ENCODE measurements at places on chromosomes 5 and 9.

GRCh38 chr5:354581-355378 is 33.3 kb downstream of the AHRR start:
- no peak for DNase-seq

DNA sequence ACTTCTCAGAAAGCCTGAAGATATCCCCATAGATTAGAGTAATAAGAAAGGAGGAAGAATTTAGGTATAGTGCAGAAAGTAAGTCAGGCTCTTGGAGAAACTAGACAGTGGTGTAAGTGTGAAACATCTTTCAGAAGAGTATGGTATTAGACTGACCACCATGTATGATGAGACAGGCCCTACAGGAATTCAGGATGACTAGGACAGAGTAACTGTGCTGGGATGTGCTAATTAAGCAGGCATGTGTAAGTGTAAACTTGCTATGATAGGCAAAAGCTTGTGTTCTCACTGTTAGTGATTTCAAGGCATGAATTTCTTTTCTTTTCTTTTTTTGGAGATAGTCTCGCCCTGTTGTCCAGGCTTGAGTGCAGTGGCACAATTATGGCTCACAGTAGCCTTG is 70.8 kb downstream of the RAB24 start:
- DNase-seq = no peak

GRCh38 chr5:137506296-137506695 is 7.2 kb upstream of the SPOCK1 start:
- no peak for DNase-seq

- no peak for DNase-seq
Observed at GRCh38 chr5:141465351-141465750, 10.4 kb upstream of the PCDHGC3 start.

DNA sequence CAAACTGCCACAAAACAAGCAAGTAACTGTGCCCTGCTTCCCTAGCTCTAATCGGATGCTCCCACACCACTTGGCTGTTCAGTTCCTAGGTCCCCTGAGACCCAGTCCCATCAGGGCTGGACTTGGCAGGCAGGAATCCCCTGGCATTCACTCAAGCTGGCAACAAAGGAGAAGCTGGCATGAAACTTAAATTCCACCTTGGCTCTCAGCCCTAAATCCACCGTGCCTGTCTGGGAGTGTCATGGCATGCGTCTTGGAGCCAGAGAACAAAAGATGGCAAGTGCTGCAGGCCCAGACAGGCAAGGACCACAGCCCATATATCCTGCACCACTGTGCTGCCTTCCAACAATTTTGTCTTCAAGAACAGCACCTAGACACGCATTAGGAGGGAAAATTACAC is 38.2 kb downstream of the ETF1 start:
- no peak for DNase-seq

- no peak for DNase-seq
Observed at GRCh38 chr5:66982470-66982869, 214.1 kb downstream of the CD180 start.

- no peak for DNase-seq
Observed at GRCh38 chr9:114777821-114778609, 27.8 kb downstream of the TNFSF15 start.

DNA sequence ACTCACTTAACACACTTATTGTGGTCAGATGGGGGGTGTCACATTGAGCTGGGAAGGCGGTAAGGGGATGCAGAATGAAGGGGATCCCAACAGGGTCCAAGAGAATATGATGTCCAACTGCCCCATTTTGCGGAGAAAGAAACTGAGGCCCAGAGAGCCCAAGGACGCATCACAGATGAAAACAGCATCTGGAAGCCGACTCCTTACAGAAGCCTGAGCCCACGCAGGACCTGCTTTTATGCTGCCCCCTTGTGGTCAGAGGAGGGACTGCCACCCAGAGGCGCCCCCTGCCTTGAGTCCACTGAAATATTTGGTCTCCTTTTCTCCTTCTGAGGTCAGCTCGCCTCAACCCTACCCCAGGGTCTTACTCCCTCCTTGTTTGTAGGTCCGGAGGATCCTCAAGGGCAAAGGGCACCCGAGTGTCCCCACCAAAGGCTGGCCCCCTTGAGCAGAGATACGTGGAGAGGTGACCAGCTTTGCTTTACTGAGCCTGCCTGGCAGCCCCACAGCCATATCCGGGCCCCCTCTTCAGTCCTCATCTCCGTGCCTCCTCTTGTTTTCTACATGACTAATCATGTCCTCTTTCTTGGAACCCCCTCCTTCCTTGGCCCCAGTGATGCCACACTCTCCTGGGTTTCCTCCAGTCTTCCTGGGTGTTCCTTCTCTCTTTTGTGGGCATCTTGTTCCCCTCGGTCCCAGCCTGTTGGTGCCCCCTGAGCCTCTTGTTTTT is 30.0 kb upstream of the TTLL11 start:
- DNase-seq = peak; percentile 46

GRCh38 chr5:159182691-159183090 is 26.7 kb downstream of the RNF145 start:
- DNase-seq = no peak

DNA sequence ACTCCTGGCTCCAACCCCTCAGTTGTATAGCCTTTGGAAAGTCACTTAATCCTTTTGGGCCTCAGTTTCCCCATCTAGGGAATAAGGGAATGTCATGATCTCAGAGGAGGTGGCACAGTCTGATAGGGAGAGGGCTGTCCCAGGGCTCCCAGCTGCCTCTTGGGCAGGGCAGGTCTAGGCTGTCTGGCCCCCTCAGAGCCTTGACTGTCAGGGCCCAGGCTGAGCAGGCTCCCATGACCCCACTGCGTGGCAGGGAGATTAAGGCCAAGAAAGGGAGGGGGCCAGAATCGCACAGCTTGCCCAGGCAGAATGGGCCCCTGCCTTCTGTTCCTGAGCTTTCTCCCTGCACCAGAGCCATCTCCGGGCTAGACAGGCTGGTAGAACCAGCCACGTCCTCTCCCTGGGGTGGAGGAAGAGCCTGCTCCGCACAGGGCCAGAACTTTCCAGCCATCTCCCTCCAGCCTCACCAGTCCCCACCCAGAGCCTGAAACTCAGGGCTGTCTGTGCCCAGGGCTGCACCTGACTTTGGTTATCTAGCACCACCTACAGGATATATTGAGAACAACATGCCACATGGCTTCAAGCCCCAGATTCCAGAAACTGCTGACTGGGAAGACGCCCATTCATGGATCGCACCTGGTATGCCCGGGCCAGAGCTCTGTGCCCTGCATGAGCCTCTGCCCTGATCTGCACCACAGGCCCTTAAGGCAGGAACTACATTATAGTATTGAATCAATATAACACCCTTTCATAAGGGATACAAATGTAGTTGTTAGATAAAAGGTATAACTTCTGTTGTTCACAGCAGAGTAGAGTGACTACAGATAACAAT is 32.1 kb downstream of the NAIF1 start:
- DNase-seq = no peak

GRCh38 chr9:35748242-35748857 is 678 bp downstream of the GBA2 start:
- no peak for DNase-seq

- DNase-seq = no peak
Observed at GRCh38 chr5:37846786-37847310, 7.0 kb upstream of the GDNF start.

DNA sequence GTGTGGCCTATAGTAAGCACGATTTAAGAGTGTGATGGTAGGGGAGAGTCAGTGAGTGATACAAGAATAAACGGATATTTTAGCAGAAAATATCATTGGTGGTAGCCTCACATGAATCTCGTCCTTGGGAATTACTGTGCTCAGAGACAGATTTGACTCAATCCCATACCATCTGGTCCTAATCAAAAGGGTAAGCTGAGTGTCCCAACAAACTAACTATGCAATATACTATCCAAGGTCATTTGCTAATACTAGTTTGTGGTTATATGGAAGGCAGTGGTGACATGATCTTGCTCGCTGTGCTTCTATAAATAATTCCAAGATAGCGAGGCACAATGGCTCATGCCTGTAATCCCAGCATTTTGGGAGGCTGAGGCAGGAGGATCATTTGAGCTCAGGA is 103.2 kb downstream of the TRPM6 start:
- DNase-seq = no peak

GRCh38 chr5:154683101-154683880 is 71.9 kb upstream of the LARP1 start:
- DNase-seq = no peak

GRCh38 chr9:26516773-26517343 is 375.7 kb downstream of the CAAP1 start:
- no peak for DNase-seq

DNA sequence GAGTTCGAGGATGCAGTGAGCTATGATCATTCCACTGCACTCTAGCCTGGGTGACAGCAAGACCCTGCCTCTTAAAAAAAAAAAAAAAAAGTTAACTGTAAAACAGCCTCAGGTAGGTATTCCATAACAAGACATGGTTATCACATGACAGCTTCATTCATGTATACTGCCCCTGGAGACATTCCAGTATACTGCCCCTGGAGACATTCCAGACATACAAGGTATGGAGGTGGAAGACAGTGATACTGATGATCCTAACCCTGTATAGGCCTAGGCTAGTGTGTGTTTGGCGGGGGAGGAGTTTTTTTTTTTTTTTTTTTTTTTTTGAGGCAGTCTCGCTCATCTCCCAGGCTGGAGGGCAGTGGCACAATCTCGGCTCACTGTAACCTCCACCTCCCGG is 105.5 kb downstream of the RICTOR start:
- DNase-seq = no peak

- no peak for DNase-seq
Observed at GRCh38 chr5:180233729-180234128, 24.7 kb upstream of the RASGEF1C start.

- DNase-seq = no peak
Observed at GRCh38 chr5:34842554-34842953, 3.6 kb downstream of the TTC23L start.

- no peak for DNase-seq
Observed at GRCh38 chr5:95761771-95762651, 30.9 kb downstream of the RHOBTB3 start.

DNA sequence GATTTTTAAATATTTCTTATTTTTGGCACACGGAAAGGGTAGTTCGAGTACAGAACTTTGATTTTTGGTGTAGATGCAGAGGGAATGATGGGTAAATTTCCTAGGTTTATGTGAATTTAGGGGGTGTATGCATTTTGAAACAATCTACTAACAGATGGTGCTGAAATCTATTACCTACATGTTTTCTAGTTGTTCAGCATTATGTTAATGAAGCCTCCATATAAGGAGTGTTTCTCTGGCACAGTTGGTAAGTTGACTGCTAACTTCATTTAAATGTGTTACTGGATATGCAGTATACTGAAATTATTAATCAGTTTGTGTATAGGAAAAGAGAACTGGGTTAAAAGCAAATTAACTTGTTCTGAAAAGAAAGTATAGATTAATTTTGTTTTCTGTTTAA is 17.5 kb downstream of the SUB1 start:
- no peak for DNase-seq

GRCh38 chr5:33244441-33245150 is 196.2 kb upstream of the TARS1 start:
- DNase-seq = no peak

DNA sequence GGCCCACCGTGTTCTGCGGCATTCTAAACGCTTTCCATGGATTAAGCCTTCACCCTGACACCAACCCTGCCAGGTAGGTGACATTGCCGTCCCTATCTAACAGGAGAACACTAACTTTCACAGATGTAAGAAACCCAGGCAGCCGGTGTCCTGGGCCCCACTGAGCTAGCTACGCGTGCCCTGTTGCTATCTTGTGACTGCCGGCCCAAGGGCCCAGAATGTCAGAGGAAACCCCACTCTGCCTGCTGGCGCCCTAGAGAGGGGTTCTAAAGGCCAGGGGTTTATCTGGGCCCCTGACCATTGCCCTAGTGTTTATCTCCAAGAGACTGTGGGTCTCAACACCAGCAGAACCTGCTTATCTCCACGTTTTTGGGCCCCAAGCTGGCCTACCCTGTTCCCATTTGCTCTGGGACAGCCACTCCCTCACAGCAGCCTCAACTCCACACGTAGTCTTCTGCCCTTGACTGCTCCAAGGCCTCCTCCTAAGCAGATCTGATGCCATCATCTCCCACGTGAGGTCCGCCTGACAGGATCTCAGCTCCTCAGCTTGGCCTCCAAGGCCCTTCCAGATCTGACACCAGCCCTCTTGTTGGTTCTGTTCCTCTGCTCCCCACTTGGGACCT is 18.1 kb upstream of the ZBTB34 start:
- DNase-seq = no peak

GRCh38 chr5:133801955-133802751 is 166.3 kb downstream of the C5orf15 start:
- no peak for DNase-seq

- DNase-seq = no peak
Observed at GRCh38 chr5:1997640-1998347, 115.1 kb upstream of the IRX4 start.

GRCh38 chr5:169997798-169998197 is 17.5 kb upstream of the INSYN2B start:
- DNase-seq = no peak

DNA sequence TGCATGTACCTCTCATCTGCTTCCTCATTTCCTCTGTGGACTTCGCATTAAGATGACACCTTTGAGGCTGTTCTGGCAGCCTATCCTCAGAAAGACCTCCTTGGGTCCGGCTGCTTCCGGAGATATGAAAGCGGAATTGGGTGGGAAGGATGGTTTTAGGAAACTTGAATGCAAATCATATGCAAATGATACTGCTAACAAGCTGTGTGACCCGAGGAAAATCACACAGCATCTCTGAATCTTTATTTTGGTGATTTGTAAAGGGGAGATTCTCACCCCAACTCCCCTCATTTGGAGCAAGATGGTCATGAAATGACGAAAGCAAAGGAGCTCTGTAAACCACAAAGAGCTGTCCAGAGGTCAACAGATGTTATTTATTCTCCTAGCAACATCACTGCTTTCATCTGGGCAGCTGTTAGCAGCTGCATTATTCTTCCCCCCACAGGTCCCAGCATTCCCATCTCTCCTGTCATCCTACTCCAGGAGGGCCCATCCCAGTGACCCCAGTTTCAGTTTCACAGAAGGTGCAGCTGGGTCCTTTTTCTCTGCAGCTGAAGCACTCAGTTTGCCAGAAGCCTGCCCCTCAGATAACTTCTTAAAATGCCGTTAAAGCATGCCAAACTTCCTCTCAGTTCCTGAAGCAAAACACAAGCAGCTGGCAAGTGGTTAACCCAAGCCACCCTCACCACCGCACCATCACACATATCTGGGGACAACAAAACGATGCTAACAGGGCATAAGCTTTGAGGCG is 269.5 kb downstream of the SEC61B start:
- DNase-seq = no peak

DNA sequence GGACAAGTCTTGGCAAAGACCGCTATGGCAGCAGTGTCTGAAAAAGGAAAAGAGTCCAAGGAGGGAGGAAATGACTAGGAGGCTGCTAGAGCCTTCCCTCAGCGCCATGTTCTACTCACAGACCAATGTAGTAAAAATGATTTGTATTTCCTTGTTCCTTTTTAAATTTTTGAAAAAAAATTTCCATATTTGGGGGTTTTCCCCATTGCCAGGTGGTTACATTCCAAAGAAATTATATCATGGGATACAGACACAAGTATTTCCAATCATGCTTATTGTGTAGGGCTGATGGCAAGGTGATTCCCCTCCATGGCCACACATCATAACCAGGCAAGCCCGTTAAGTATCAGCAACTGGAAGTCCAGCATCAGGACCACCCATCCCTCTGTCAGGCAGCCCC is 138.2 kb downstream of the PIP5K1B start:
- DNase-seq = no peak

GRCh38 chr5:95760273-95761191 is 29.4 kb downstream of the RHOBTB3 start:
- no peak for DNase-seq

Measured in stimulated activated CD8-positive, alpha-beta memory T cell treated with anti-CD3 and anti-CD28 coated beads, Interleukin-7, amount 100 ng/mL, for 1 hour (primary cell).